Dorsolateral prefrontal cortex (tissue), 122 donors: ENCODE measurements at places on chromosomes 1 and 21.

DNA sequence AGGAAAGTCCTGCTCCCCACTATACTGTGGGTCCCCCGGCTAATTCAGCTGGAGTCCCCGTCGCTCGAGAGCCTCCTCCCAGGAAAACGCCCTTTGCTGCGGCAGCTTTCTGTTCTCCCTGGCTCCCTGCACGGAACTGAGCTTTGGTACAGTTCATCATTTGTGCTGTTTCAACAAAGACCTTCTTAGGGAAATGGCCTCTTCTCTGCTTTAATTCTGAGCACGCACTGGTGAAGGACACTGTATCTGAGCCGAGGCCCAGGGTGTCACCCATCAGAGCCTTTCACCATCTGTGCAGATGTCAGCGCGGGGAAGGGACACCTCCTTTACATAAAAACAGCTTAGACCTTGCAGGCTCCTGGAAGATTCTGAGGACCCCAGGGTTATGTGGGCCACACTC is 13.5 kb upstream of the PEX10 start:
- DNase-seq, result no peak

- DNase-seq, result no peak
Observed at GRCh38 chr1:192224846-192225245, 66.6 kb downstream of the RGS18 start.

GRCh38 chr21:18711662-18712061 is 308.1 kb upstream of the TMPRSS15 start:
- DNase-seq, result no peak

DNA sequence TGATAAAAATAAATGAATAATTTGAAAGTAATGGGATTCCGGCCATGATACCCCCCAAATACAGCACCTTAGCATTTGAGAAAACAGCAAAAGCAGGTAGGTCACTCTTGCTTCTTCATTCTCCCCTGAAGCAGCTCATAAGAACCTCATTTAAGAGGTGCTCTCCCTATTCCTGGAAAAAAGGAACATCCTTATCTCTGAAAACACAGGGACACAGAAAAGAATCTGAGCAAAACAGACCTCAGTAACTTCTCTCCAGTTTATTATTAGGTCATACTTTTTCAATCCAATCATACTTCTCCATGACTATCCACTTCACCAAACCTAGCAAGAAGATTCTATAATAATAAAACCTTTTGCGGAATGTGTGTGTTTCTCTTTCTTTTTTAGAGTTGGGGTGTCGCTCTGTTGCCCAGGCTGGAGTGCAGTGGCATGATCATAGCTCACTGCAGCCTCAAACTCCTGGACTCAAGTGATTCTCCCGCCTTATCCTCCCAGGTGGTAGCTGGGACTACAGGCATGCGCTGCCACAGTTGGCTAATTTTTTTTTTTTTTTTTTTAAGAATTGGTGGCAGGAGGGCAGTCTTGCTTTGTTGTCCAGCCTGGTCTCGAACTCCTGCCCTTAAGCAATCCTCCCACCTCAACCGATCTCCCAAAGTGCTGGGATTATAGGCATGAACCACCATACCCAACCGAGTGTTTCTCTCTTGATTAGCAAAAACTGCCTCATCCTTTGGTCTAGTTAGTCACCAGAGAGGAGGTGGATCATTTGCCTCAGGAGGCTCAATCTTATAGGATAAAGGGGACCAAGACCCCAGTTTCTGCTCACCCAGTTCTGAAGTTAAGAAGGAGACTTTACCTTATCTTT is 10.6 kb upstream of the TRIM33 start:
- no peak for DNase-seq

DNA sequence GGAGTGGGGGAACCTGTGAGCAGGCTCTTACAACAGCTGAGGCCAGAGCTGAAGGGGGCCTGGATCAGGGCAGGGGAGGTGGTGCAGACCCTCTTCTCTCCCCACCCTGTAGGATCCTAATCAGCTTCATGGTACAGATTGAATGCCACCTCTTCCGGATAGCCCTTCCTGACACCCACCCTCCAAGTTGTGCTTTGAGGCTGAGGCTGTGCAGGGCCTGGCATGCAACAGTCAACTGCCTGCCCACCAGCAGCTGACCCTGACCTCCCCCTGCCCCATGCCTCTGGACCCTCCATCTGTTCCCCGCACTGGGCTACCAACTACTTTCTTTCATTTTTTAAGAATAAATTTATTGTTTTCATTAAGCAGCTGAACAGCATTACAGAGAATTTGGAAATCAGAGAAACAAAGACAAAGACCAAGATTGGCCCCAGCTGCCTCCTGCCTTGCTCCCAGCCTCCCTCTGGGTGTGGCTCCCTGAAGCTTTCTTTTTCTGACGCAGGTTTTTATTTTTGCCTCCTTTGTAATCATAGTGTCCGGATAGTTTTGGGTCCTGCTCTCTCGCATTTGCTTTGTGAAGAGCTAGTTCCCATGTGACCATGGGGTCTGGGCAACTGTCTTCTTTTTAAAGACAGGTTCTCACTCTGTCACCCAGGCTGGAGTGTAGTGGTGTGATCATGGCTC is 12.8 kb downstream of the ZNF362 start:
- no peak for DNase-seq

GRCh38 chr21:29504751-29505321 is 206.1 kb downstream of the BACH1 start:
- no peak for DNase-seq

- DNase-seq, result no peak
Observed at GRCh38 chr1:224180783-224181452, 2.1 kb upstream of the DEGS1 start.

DNA sequence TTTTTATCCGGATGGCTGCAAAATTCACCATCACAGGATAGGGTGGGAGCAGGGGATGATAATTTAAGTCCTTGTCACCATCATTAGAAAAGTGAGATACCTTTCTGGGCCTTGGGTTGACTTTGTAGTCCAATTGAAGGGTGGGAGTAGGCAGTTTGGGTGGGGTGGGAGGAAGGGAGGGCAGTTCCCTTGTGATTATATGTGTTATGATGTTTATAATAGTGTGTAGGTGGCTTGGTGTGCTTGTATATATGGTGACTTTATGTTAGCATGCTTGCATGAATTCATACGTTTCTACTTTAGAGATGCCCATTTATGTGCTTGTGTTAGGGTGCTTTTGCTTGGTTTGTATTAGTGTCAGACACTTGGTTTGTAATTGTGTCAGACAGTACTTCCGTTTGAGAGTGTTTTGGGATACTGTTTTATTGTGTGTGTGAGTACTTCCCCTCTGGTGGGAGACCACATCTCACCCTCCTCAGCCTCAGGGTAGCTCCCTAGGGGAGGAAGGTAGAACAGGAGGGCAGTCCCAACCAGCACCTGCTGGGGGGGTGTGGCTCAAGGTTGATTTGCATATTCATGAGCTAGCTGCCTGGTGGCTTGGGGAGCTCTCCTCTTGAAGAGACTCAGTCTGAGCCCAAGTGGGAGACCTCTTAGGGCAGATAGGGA is 6.3 kb upstream of the POU3F1 start:
- DNase-seq, result no peak

- DNase-seq, result no peak
Observed at GRCh38 chr1:164863056-164863455, 304.1 kb downstream of the PBX1 start.

DNA sequence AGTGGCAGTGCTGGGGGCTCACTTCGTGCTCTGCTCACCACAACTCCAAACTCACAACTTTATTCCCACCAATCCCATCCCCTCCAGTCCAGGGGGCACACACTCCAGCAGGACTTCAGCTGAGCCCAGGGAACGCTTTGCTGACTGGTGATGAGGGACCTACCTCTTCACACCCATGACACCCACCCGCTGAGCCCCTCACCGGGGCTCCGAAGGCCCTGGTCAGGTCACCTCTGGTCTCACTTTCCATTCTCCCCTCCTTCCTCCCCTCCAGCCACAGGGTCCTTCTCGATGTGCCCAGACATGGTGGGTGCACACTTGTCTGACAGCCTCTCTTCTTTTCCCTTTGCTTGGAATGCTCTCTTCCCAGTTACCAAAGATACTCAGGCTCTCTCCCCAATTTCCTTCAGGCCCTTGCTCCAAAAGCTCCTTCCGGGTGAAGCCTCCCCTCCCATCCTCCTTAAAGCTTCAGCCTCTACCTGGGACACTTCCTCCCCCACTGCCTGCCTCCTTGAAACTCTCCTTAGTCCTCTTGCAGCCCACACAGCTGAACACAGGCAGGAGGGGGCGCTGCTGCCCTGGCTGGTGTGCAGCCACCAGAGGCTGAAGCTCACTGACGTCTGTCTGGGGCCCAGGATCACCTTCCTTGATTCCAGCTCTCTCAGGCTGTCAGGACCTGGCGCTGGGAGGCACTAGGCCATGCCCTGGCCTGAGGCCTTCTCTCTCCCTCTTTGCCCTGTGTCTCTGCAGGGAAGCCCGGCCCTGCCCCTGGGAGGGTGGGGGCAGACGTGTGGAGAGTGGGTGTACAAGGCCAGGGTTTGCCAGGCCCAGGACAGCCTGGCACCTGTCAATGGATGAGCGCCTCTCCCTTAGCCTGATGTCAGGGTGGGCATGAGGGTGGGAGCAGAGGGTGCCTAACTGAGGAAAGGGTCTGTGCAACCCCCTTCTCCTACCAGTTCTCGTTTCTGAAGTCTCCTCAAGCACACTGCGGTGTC is 1.6 kb downstream of the KCNE1 start:
- no peak for DNase-seq

- DNase-seq, result no peak
Observed at GRCh38 chr1:193569096-193569982, 382.9 kb upstream of the B3GALT2 start.

DNA sequence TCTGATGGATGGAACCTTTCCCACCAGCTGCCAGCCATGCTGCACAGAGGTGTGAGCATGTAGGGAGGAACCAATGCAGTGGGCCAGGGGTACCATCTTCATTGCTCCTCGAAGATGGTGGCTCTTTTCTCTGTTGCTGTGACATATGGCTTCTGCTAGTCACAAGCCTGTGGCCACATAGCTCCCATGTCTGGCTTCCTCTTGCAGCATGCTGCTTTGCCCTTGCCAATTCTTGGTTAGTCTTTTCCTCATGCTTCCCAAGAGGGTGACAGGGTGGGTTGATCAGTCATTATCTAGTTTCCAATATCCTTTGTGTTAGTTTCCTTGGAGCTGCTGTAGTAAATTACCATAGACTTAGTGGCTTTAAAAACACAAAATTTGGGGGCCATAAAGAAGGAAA is 123.4 kb downstream of the ETS2 start:
- no peak for DNase-seq

DNA sequence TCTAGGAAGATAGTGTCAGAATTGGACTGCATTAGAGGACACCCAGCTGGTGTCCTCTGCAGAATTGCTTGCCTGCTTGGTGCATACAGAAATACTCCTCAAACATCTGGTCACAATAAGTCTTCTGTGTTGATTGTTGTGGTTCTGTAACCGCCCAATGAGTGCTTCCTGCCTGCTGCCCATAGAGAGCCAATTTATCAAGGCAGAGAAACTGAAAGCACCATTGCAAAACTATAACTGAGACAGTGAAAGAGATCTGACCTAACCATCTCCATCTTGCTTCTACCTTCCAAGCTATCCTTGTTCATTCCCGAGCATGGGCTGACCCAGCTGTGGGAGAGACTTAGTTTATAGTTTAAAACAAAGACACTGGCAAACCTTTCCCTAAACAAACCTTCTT is 462.4 kb upstream of the RGS18 start:
- DNase-seq, result no peak

GRCh38 chr1:50604580-50604979 is 181.3 kb upstream of the DMRTA2 start:
- DNase-seq, result no peak

- no peak for DNase-seq
Observed at GRCh38 chr1:243970077-243970476, 81.0 kb upstream of the ZBTB18 start.

DNA sequence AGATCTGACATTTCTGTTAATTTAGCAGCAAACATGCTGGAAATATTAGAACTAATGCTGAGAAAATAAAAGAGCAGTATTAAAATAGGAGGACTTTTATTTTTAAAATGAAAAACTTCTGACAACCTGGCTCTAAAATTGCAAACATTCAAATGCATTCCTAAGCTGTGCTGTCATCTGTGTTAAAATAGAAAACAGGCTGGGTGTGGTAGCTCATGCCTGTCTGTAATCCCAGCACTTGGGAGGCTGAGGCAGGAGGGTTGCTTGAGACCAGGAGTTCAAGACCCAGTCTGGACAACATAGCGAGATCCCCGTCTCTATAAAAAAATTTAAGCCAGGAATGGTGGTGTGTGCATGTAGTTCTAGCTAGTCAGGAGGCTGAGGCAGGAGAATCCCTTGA is 44.6 kb downstream of the MIGA1 start:
- DNase-seq, result no peak

GRCh38 chr1:220884981-220885918 is 6.0 kb downstream of the HLX start:
- no peak for DNase-seq

DNA sequence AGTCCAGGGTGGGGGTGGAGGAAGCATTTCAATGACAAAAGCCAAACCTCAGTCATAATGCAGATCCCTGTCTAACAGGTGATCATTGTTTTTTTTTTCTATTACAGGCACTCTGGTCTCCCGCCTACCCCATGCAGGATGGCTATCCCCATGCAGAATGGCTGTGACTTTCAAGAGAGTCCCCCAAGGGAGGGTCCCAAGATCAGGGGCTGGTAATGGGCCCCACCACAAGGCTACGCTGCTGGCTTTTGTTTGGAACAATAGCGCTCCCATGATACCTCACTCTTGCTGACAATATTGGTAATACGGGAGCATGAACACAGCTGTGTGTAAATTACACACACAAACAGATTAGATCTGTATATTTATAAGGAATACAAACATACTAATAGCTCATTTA is 119.4 kb downstream of the SLC45A1 start:
- DNase-seq, result no peak

GRCh38 chr1:160621633-160622413 is 25.0 kb downstream of the SLAMF1 start:
- DNase-seq, result no peak

GRCh38 chr1:22229379-22229778 is 86.5 kb upstream of the WNT4 start:
- DNase-seq, result no peak

DNA sequence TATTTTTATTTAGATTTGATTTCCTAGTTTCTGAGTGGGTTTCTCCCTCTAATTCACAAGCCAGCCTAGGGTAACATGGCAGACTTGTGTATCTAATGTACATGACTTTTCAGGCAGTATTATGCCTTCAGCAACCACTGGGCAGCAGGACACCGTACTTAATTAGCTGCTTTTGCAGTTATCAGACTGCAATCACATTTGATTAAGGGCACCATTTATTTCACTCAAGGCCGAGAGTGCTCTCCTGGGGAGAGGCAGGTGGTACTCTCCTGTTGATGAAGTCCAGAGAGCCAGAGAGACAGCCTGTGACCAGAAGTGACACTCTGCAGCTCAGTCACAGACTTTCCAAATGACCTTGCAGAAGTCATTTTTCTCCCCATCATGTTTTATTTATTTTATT is 18.7 kb downstream of the CYYR1 start:
- no peak for DNase-seq

GRCh38 chr1:199756066-199756465 is 271.4 kb upstream of the NR5A2 start:
- no peak for DNase-seq

GRCh38 chr1:76830373-76830772 is 36.9 kb upstream of the ST6GALNAC5 start:
- no peak for DNase-seq

GRCh38 chr1:162089748-162090147 is 20.3 kb downstream of the NOS1AP start:
- no peak for DNase-seq

GRCh38 chr21:37408464-37409193 is 42.1 kb downstream of the DYRK1A start:
- no peak for DNase-seq

- no peak for DNase-seq
Observed at GRCh38 chr1:3338725-3339070, 115.8 kb upstream of the ARHGEF16 start.

- DNase-seq, result no peak
Observed at GRCh38 chr1:78549891-78550290, 59.1 kb downstream of the PTGFR start.

- no peak for DNase-seq
Observed at GRCh38 chr1:160665330-160666078, 18.7 kb upstream of the SLAMF1 start.
